ENCODE measurements at places on chromosomes 3 and 15.
A peak's percentile ranks its signal among the peaks of the same experiment; 100 is the strongest.

- DNase-seq, result peak; percentile 12
These were observed 641 bp downstream of the ACVR2B start for GRCh38 chr3:38454178-38454883.

DNA sequence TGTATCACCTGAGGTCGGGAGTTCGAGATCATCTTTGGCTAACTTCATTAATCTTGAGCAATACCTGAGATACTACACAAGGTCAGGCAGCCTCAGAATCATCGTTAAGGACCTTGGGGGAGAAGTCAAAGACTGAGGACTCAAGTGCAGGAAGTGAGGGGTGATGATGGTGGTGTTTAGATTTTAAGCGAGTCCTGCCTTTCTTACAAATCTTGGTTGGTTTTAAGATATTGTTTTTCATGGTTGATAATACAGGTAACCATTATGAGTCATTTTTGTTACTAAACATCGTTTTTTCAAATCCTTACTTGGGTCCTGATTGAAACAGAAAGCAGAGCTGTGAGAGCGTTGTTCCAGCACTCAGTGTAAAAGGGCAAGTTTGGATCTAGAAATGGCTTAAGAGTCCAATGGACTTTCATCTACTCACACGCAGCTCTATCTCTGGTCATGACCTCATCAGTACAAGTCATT, 4.1 kb downstream of the RASGRP1 start:
- DNase-seq, result peak; percentile 87

DNA sequence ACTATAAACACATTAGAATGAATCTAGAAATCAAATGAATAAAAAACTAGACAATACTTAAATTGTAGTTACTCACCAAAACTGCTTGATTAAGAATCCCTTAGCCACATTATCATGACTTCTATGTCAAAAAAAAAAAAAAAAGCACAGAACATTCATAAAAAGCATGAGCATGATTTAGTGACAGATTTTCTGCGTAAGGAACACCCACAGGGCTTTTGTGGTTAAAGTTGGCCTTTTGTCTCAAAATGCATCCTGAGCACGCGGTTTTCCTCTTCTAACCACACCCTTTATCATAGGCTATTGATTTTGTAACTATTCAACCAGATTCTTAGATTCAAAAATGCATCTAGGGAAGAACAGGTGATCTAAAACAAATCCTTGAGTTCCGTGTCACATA, 334.0 kb upstream of the NR2F2 start:
- peak; percentile 7 for DNase-seq

GRCh38 chr3:161423911-161424522, 52.7 kb upstream of the SPTSSB start:
- DNase-seq, result peak; percentile 29

DNA sequence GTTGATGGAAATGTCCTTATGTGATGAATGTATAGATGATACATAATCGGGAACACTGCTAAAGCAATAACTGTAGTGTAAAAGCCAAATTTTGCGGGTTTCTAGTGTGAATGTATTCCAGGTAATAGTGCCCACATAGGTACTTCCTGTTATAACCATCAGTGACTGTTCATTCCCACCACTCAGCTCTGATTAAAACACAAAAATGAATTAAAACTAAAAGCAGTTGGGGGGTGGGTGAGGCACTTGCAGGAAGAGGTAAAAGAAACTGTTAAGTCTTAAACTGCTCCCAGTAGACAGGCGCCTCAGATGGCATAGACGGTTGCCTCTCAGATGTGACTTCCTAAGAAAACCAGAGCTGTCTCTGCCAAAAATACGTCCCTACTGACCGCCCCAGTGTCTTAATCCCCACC, 893 bp upstream of the MTHFS start:
- DNase-seq, result peak; percentile 66

GRCh38 chr15:87031540-87032230, 952.0 kb downstream of the AGBL1 start:
- no peak for DNase-seq

DNA sequence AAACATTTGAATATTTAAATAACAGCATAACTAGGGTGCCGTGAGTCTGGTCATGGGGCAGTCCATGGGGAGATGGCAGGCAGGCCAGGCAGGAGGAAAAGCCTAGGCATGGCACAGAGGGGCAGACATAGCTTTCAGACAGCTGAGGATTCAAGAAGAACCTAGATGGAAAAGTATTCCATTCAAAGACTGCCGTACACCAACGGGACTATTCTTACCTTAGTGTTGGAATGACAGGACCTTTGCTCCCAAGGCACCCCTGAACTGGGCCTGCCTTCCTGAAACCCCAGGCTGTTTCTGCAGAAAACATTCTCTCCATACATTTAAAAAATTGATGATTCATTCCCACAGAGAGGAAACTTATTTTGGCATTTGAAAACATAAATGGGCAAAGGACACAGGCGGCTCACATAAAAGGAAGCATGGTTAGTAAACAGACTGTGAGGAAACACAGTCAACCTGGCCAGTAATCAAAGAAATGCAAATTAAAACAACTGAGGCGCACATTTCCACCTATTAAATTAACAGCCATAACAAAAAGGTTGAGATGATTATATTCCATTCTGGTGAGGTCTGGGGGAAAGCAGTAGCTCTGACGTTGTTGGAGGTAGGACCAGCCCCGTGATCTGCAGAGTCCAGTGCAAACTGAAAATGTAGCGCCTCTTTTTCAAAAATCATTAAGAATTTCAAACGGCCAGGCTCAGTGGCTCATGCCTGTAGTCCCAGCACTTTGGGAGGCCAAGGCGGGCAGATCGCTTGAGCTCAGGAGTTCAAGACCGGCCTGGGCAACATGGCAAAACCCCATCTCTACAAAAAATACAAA, 71.3 kb upstream of the SMAD3 start:
- DNase-seq, result no peak

DNA sequence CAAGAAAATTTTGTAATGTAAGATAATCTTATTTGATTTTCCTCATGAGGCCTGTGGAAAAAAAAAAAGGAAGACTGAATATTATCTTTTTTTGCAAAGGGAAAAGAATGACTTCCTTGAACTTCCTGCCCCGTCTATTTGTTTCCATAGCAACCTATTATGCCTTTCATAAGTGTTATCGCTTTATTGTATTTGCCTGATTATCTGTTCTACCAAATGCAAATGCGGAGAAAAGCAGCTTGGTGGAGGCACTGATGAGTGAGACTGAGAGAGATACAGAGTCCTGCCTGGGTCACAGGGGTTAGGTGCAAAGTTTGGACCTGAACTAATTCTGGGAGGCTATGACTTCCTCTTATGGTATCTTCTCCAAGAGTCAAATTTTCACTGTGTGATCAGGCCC, 334.0 kb upstream of the KCNMB2 start:
- DNase-seq, result no peak

DNA sequence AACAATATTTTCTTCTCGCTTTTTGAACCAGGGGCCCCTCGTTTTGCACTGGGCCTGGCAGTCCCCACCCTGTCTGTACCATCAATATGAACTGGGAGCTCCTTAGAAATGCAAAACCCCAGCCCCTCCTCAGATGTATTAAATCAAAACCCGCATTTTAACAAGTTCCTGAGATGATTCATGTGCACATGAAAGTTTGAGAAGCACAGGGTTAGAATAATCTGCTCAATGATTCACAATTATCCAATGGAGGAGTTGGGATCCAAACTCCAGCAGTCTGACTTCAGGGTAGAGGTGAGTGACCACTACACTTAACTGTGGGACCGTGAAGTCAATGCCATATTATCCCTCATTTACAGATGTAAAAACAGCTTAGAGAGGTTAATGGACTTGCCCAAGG, 256.4 kb downstream of the IGSF11 start:
- DNase-seq, result no peak

DNA sequence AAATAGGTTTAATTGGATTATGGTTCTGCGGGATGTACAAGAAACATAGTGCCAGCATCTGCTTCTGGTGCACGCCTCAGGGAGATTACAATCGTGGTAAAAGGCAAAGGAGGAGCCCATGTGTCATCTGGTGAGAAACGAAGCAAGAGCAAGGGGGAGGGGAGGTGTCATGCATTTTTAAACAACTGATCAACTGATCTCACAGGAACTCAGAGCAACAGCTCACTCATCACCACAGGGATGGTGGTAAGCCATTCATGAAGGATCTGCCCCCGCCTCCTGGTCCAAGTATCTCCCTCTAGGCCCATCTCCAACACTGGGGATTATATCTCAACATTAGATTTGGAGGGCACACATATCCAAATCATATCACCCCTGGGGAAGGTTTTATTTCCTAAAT, 42.1 kb upstream of the FGF7 start:
- no peak for DNase-seq

GRCh38 chr3:100335434-100335833, 877 bp downstream of the NIT2 start:
- DNase-seq, result peak; percentile 34

All from activated CD4-positive, alpha-beta T cell treated with anti-CD3 and anti-CD28 coated beads, Interleukin-2, Interleukin-6, amounts not matched to agents 100 ng/mL and 50 ng/mL, durations not matched to agents 16 hours and 8 hours (primary cell).